ENCODE measurements at places on chromosomes 12 and 14.

GRCh38 chr14:105118646-105119407 lies 49.7 kb downstream of the JAG2 start:
- H3K27me3 ChIP-seq = no peaks in the 10 kb centered on the region
- no peak overlapping the region for H3K27ac ChIP-seq
- H3K36me3 ChIP-seq = no peaks in the 10 kb centered on the region
- no peaks in the 10 kb centered on the region for H3K4me1 ChIP-seq
- H3K4me3 ChIP-seq = no peak overlapping the region
- DNase-seq = no peak

GRCh38 chr14:22802860-22803686 lies 12.2 kb downstream of the SLC7A7 start:
- no peaks in the 10 kb centered on the region for H3K36me3 ChIP-seq
- no peak for DNase-seq
- H3K4me3 ChIP-seq = no peak overlapping the region
- H3K27me3 ChIP-seq = no peaks in the 10 kb centered on the region
- no peaks in the 10 kb centered on the region for H3K4me1 ChIP-seq
- H3K27ac ChIP-seq = no peak overlapping the region

- no peaks in the 10 kb centered on the region for H3K27me3 ChIP-seq
- no peak for DNase-seq
- no peak overlapping the region for H3K4me3 ChIP-seq
- H3K27ac ChIP-seq = no peak overlapping the region
These were observed 37.5 kb downstream of the ZFHX2 start for GRCh38 chr14:23513818-23514643.

DNA sequence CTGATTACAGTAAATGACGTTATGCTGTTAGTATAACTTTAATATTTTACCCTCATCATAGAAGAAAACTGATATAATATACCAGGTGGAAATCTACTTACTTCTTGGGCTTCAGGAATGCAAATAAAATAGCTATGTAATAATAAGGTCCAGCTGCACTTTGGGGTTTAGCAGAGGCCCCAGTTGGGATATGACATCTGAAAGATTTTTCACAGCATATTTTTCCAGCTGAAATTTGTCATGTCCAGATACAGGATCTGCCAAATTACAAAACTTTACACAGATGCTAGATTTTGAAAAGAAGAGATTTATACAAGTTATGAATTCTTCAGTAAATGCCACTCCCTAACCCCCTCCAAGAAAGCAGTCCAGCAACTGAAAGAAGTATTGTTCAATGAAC lies 29.2 kb upstream of the DCN start:
- no peak for DNase-seq
- no peak overlapping the region for H3K4me3 ChIP-seq
- no peaks in the 10 kb centered on the region for H3K36me3 ChIP-seq
- no peaks in the 10 kb centered on the region for H3K4me1 ChIP-seq
- H3K27me3 ChIP-seq = no peaks in the 10 kb centered on the region

DNA sequence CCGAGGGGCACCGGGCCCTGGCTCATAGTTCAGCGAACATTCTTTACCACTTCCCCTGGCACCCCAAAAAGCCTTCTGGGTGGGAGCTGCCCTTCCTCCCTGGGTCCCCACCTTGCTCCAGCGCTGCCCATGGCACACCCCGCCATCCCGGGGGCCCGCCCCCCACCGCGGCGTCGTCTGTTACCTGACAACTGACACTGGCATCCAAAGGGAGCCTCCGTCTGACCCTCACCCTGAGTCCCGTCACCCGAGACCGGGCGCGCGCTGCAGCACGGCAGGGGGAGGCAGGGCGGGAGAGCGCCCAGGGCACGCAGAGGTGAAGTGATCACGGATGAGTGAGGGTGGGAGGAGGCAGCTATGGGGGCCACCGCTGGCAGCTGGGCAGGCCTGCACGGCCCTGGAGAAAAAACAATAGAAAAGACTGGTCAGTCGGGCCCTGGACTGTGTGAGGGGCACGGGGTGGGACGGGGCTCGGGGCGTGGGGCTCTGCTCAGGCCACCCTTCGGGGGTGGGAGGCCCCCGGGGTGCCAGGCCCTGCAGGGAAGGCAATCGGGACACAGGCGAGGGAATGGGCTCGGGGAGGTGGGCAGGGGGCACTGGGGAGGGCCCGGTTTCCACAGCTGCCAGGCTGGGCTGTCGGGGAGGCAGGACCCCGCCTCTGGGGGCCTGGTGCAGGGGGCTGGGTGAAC lies 40.7 kb downstream of the BCL11B start:
- peak overlapping the region; percentile 97 for H3K27ac ChIP-seq
- no peak overlapping the region for H3K4me3 ChIP-seq
- peaks cover 93% of the 10 kb centered on the region for H3K4me1 ChIP-seq
- H3K27me3 ChIP-seq = no peaks in the 10 kb centered on the region
- no peak for DNase-seq

DNA sequence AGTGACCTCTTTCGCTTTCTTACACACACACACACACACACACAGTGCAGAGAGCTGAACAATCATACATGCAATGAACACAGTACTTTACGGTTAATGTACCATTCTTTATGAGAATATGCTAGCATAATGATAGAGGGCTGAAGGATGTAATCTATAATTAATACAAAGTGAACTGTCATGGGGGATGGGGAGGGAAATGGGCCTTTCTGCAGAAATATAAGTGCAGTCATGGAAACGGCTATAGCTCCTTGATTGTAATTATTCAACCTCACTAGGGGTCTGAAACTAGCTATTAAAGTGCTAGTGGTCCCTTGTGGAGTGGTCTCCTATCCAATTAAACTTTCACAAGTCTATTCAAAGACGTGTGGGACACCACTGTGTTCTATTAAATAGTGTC lies 443.2 kb upstream of the FOXG1 start:
- no peak overlapping the region for H3K27ac ChIP-seq
- DNase-seq = no peak
- no peaks in the 10 kb centered on the region for H3K4me1 ChIP-seq
- H3K27me3 ChIP-seq = no peaks in the 10 kb centered on the region
- H3K4me3 ChIP-seq = no peak overlapping the region

DNA sequence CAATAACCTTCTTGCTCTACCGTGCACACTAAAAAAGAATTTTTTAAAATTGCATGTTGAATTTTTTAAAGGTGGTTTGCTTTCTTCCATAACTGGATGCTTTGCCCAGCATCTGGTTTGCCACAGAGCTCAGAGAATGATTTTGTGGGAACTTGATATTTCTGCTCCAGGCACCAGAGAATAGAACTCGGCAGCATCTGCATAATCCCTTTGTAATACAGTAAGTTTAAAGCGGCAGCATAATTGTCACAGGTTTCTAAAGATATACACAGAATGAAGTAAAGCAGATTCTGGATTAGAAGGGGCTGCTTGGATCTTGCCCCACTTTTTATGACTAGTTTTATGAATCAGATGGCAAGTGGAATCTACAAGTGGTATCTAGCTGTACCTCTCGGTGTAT lies 352.0 kb downstream of the NPAS3 start:
- H3K36me3 ChIP-seq = no peaks in the 10 kb centered on the region
- no peak overlapping the region for H3K27ac ChIP-seq
- H3K4me1 ChIP-seq = no peaks in the 10 kb centered on the region

- no peak overlapping the region for H3K27ac ChIP-seq
- H3K4me1 ChIP-seq = peaks cover 30% of the 10 kb centered on the region
- no peak for DNase-seq
- no peaks in the 10 kb centered on the region for H3K36me3 ChIP-seq
These were observed 135.6 kb upstream of the ARHGAP5 start for GRCh38 chr14:31941487-31941886.

GRCh38 chr12:49201595-49202295 lies 12.9 kb upstream of the TUBA1A start:
- no peak for DNase-seq
- no peaks in the 10 kb centered on the region for H3K4me1 ChIP-seq
- no peaks in the 10 kb centered on the region for H3K36me3 ChIP-seq
- no peak overlapping the region for H3K4me3 ChIP-seq
- peak overlapping the region; percentile 12 for H3K27ac ChIP-seq

DNA sequence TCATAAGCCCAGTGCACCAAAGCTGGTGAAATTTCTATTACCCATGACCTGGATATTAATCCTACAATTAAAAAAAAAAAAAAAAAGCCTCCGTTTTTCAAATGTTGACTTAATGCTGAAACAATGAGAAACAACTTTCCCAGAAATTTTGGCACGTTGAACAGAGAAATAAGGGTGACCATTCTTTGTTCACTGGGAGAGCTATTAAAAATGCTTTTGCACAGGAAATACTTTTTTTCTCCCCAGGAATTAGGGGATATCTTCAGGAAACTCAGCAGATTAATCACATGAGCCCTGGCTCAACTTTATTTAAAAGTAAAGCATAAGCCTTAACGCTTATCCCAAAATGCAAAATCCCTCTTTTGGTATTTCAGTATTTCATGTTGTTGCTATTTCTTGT lies 54.8 kb upstream of the FLRT2 start:
- H3K27me3 ChIP-seq = no peaks in the 10 kb centered on the region
- DNase-seq = no peak
- H3K4me1 ChIP-seq = no peaks in the 10 kb centered on the region
- H3K27ac ChIP-seq = no peak overlapping the region
- H3K4me3 ChIP-seq = no peak overlapping the region

DNA sequence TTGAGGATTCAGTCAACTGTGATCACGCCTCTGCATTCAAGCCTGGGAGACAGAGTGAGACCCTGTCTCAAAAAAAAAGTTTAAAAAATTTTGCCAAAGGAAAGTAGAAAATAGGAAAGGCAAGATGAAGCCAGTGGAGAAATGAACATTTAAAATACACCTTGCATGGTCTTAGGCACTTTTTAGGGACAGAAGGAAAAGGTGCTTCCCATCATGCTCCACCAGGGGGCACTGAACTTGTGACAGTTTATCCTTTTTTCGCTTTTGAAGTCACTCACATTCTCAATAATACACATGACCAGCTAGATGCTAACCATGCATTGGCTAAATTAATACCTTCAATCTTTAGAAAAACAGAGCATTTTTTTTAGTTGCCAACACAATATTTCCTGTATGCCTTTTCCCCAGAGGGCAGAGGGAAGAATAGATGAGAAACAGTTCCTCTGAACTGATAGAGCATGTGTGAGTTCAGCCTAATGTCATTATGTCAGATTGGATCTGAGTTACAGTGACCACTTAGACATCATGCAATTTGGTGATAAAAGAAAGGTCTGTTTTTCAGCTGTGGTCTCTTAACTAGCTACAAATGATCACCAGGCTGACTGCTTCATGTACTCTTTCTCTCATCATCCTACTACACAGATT lies 221.8 kb upstream of the SSTR1 start:
- H3K4me1 ChIP-seq = no peaks in the 10 kb centered on the region
- no peak overlapping the region for H3K4me3 ChIP-seq
- no peak for DNase-seq
- H3K27me3 ChIP-seq = no peaks in the 10 kb centered on the region
- H3K36me3 ChIP-seq = no peaks in the 10 kb centered on the region

- DNase-seq = no peak
- no peaks in the 10 kb centered on the region for H3K36me3 ChIP-seq
- H3K27me3 ChIP-seq = no peaks in the 10 kb centered on the region
- H3K4me1 ChIP-seq = no peaks in the 10 kb centered on the region
- no peak overlapping the region for H3K27ac ChIP-seq
These were observed 401.4 kb downstream of the ZFP36L1 start for GRCh38 chr14:68391311-68392014.

GRCh38 chr14:49896966-49897365 lies 4.1 kb downstream of the ARF6 start:
- peak overlapping the region; percentile 95 for H3K4me3 ChIP-seq
- H3K4me1 ChIP-seq = peaks cover 15% of the 10 kb centered on the region
- DNase-seq = no peak
- H3K27ac ChIP-seq = peak overlapping the region; percentile 60
- peaks cover 5% of the 10 kb centered on the region for H3K36me3 ChIP-seq

GRCh38 chr14:38646391-38646790 lies 390.5 kb upstream of the CLEC14A start:
- no peak for DNase-seq
- no peak overlapping the region for H3K4me3 ChIP-seq
- no peaks in the 10 kb centered on the region for H3K4me1 ChIP-seq

DNA sequence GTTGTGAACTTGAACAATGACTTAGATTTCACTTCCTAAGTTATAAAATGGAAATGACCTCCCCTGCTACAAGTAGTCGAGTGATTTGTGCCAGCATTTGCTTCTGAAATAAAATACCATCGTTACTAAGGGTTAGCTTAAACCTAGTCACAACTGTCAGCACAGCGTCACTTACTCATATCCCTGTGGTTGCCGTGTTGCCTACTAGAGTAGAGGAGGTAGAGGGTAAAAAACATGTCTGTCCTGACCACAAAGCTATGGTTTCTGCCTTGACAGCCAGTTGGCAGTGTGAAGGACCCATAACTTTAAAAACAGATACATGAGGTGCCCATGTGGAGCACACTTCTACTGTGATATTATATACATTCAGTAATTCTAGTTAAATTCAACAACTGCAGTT lies 234.2 kb upstream of the RGS6 start:
- H3K27me3 ChIP-seq = no peaks in the 10 kb centered on the region
- H3K4me1 ChIP-seq = no peaks in the 10 kb centered on the region
- no peak overlapping the region for H3K27ac ChIP-seq
- H3K36me3 ChIP-seq = peaks cover 3% of the 10 kb centered on the region
- DNase-seq = no peak

- no peaks in the 10 kb centered on the region for H3K36me3 ChIP-seq
- no peaks in the 10 kb centered on the region for H3K4me1 ChIP-seq
- H3K27me3 ChIP-seq = no peaks in the 10 kb centered on the region
- H3K4me3 ChIP-seq = no peak overlapping the region
- no peak for DNase-seq
- no peak overlapping the region for H3K27ac ChIP-seq
These were observed 1165.1 kb downstream of the SLC16A7 start for GRCh38 chr12:60760965-60761364.

DNA sequence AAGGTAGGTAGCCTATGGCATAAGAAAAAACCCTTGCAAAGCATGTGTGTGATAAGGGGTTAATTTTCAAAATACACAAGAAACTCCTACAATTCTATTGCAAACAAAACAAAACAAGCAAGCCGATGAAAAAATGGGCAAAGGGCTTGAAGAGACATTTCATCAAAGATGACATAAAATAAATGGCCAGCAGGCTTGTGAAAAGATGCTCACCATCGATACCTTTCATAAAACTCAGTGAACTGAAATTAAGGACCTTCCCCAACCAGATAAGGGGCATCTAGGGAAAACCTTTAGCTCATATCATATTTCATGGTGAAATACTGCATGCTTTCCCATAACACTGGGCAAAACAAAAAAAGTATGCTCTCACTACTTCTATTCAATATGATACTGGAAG lies 131.2 kb downstream of the PPM1H start:
- H3K4me3 ChIP-seq = no peak overlapping the region
- H3K4me1 ChIP-seq = no peaks in the 10 kb centered on the region
- H3K27ac ChIP-seq = no peak overlapping the region
- no peaks in the 10 kb centered on the region for H3K36me3 ChIP-seq

- H3K4me3 ChIP-seq = no peak overlapping the region
- DNase-seq = no peak
- peaks cover 70% of the 10 kb centered on the region for H3K27me3 ChIP-seq
- no peaks in the 10 kb centered on the region for H3K36me3 ChIP-seq
These were observed 3.0 kb downstream of the SIX1 start for GRCh38 chr14:60646226-60646818.

- peaks cover 70% of the 10 kb centered on the region for H3K4me1 ChIP-seq
- DNase-seq = peak; percentile 40
- H3K4me3 ChIP-seq = peak overlapping the region; percentile 68
- H3K36me3 ChIP-seq = no peaks in the 10 kb centered on the region
These were observed 535 bp downstream of the BIN2 start for GRCh38 chr12:51323317-51323960.
